RPMI7951 (cell line): ENCODE measurements at places on chromosomes 3 and 15. TPM values are rescaled to one million over a fixed set of nuclear protein-coding genes. Genes with fewer than 3 reads are reported as not detected.

Gene SLC28A1
- not detected in 2 replicates for total RNA-seq

Gene AVEN
- 21.5 and 28.0 TPM in 2 replicates for total RNA-seq

Gene ITGA11
- 90.7 and 102 TPM in 2 replicates for total RNA-seq

Gene SKOR1
- total RNA-seq = not detected in 2 replicates

Gene ANKRD34C
- total RNA-seq = not detected in 2 replicates

Gene CTXN2
- not detected in 2 replicates for total RNA-seq

Gene KBTBD13
- not detected in 2 replicates for total RNA-seq

Gene CCDC12
- 32.1 and 48.9 TPM in 2 replicates for total RNA-seq

Gene CCDC13
- total RNA-seq = 0.20 and 0.48 TPM in 2 replicates

Gene SLCO2A1
- total RNA-seq = 0.39 and 0.48 TPM in 2 replicates

Gene SUCNR1
- total RNA-seq = 0.12 TPM in 1 of 2 replicates, not detected in the other

Gene SEMA4B
- 18.1 and 20.9 TPM in 2 replicates for total RNA-seq

Gene TRAT1
- not detected in 2 replicates for total RNA-seq

Gene SAMD7
- not detected in 2 replicates for total RNA-seq

Gene MESP1
- 1.6 and 2.5 TPM in 2 replicates for total RNA-seq

Gene LAMB2
- total RNA-seq = 209 and 244 TPM in 2 replicates

Gene SLC22A13
- total RNA-seq = 0.29 TPM in 1 of 2 replicates, not detected in the other

Gene ARID3B
- total RNA-seq = 0.72 and 1.2 TPM in 2 replicates

Gene MME
- total RNA-seq = 73.8 and 77.4 TPM in 2 replicates

Gene CLDN11
- 32.3 and 34.4 TPM in 2 replicates for total RNA-seq

Gene TGM4
- total RNA-seq = under 0.01 TPM in 1 of 2 replicates, not detected in the other

Gene ITIH1
- total RNA-seq = not detected in 2 replicates

Gene GOLGA8M
- total RNA-seq = not detected in 2 replicates

Gene EOMES
- total RNA-seq = not detected in 2 replicates
